AG04450 (cell line): ENCODE measurements at places on chromosomes 13 and 19.

DNA sequence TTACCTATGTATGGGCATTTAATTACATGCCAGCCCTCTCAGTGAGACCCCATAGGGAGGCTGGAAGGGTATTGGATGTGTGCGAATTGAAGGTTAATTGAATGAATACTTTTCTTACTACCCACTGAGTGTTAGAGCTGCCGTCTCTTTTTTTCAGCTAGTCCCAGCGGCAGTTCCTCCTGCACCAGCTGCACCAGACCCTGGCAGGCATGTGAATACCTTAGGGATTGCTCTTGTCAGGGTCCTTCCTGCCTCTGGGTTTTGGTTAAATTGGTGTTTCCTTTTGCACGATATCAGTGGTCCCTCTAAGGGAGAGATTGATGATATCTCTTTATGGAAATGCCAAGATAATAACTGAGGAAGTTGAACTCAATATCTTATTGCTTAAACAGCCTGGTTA is 9.8 kb upstream of the CXCL17 start:
- DNase-seq: no peak

DNA sequence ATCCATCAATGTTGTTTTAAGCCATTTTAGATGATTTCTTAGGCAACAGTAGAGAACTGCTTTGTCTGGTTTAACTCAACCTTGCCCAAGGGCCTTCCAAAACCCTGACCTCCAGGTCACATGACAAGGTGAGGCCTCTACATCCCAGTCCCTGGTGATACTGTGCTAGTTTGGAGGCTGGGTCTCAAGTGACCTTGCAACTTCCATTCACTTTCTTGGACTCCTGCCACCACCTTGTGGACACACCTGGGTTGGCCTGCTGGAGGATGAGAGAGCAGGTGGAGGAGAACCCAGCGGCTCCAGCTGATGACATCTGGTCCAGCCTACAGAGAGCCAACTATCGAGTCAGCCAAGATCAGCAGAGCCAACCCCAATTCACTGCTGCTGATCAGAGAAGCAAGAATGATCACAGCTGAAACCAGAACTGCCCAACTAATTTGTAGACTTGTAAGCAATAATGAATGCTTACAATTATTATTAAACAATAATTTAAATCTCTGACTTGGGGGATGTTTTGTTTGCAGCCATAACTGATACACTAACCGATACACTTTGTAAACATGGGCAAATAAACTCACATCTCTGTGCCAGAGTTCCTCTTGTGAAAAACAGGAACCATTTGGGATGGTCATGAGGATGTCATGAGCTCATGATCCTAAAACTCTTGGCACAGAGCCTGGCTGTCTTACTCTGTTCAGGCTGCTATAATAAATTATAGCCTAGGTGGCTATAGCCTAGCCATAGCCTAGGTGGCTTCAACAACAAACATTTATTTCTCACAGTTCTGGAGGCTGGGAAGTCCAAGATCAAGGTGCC is 11.5 kb downstream of the FAM187B start:
- DNase-seq: no peak

DNA sequence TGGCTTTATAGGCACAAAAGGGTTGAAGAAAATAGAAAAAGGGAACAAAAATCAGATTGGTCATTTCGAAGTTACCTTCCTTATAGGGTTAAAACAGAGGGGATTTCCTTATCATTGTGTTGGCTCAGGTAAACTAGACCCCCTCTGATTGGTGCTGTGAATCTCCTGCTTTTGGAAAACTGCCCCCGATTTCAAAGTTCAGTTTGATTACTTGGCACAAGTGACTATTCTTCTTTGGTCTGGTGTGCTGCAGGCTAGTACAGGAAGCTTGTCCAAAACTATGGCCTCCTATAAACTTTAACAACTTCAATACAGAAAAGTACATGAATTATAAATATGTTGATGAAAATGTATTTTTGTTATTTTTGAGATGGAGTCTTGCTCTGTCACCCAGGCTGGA is 13.9 kb upstream of the TPTE2 start:
- DNase-seq: no peak

DNA sequence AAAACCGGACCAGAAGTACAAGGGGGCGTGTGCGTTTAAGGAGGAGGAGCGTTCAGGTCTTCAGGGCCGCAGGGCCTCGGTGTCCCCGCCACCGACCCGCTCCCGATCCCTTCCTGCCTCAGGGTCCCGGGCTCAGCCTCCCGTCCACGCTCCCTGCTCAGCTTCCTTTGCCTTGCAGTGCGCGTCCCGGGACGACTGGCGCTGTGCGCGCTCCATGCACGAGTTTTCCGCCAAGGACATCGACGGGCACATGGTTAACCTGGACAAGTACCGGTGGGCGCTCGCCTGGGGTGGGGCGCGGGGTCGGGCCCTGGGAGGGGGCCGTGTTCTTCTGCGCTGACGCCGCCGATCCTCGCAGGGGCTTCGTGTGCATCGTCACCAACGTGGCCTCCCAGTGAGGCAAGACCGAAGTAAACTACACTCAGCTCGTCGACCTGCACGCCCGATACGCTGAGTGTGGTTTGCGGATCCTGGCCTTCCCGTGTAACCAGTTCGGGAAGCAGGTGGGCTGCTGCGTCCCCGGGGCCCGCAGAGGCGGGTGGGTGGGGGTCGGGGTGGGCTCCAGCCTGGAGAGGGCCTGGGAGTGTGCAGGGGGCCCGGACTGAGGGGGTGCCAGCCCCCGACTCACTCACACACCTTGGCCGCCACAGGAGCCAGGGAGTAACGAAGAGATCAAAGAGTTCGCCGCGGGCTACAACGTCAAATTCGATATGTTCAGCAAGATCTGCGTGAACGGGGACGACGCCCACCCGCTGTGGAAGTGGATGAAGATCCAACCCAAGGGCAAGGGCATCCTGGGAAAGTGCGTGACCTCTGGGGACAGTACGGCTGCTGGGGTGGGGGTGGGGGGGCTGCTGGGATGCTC is 1.4 kb downstream of the GPX4 start:
- no peak for DNase-seq

DNA sequence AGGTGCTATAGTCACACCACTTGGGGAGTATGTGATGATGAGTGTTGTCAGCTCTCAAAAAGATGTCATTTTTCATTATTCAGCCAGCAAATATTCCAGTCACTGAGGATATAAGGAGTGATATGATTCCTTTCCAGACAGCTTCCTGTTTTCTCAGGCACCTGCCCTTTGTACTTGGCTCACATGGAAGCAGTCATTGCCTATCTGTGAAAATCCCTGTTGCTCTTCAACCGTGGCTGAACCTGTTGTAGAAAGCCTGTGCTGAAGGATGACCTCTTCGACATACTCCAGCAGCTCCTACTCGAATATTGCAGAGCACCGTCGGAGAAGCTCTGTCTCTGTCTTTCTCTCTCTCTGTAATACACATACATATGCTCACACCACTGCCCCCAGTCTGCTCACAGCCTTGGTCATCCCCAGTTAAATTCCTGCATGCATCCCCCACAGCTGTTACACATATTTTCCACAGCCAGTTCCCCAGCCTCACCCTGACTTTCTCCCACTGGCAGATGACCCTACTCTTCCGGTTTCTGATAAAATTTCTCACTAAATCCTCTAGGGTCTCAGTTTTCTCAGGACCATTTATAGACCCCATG is 204.2 kb upstream of the ARGLU1 start:
- no peak for DNase-seq

DNA sequence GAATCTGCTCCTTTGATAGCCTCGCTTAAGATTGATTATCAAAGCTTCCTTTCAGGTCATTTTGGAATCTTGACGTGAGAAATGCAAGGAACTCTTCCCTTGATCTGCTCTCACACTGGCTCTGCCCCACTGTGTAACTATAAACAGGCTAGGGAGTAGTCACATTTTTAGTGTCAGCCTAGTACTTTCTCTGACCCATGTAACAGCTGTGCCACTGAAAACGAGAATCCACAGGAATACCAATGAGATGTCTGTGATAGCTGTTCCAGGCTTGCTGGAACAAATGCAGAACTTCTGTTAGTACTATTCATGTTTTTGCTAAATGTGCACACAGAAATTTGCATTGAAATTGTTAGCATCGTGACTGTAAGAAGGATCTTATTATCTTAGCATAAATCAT is 221.3 kb downstream of the MYO16 start:
- no peak for DNase-seq

DNA sequence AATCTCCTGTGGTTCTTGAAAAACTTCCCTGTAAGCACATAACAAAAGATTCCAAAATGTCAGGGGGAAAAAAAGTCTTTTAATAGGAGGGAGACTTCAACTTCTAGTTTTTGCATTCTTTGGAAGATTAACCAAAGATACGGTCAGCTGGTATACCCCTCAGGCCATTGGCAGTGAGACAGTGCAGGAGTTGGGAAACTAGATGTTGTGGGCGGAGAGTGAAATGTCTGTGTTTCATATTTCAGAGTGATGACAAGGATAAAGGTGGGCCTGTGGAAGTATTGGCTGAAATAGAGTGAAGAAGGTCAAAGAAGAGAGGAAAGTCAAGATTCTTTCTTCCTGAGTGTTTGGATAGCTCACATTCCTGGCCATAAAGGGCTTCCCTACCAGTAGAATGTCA is 40.8 kb downstream of the CYP2B6 start:
- DNase-seq: no peak

- no peak for DNase-seq
Observed at GRCh38 chr13:99157046-99157445, 43.6 kb upstream of the UBAC2 start.
